Suppressor macrophage treated with lipopolysaccharide for 1 hour (primary cell): ENCODE measurements at places on chromosomes 4 and X.

- no peak for DNase-seq
Measured at GRCh38 chr4:175927121-175927520, 115.1 kb upstream of the GPM6A start.

- no peak for DNase-seq
Measured at GRCh38 chr4:169439244-169439643, 168.5 kb upstream of the SH3RF1 start.

GRCh38 chr4:29948858-29949257, 771.3 kb upstream of the PCDH7 start:
- no peak for DNase-seq

DNA sequence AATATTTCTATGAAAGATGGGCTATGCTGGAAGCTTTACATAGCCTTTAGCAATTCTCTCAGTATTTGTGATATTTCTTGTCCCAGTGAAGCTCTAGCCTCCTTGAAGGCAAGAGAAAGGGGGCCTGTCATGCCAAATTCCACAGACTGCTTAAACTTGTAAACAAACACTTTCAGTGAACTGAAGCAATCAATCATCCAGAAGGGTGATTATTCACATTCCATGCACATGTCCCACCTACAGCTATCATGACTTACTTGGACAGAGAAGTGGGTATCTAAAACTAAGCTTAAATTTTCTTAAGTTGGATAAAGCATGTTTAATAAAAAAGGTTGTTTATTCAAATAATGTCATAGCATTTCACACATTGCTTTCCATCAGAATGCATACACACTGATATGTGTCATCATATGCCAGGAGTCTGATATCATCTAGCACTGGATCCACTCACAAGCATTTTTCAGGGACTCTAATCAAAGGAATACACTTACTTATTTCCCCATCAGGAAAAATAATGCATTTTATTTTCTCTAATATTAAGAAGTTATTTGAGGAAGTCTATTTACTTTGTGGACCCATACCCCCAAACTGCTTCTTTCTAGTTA, 1.2 kb upstream of the FSTL5 start:
- no peak for DNase-seq

DNA sequence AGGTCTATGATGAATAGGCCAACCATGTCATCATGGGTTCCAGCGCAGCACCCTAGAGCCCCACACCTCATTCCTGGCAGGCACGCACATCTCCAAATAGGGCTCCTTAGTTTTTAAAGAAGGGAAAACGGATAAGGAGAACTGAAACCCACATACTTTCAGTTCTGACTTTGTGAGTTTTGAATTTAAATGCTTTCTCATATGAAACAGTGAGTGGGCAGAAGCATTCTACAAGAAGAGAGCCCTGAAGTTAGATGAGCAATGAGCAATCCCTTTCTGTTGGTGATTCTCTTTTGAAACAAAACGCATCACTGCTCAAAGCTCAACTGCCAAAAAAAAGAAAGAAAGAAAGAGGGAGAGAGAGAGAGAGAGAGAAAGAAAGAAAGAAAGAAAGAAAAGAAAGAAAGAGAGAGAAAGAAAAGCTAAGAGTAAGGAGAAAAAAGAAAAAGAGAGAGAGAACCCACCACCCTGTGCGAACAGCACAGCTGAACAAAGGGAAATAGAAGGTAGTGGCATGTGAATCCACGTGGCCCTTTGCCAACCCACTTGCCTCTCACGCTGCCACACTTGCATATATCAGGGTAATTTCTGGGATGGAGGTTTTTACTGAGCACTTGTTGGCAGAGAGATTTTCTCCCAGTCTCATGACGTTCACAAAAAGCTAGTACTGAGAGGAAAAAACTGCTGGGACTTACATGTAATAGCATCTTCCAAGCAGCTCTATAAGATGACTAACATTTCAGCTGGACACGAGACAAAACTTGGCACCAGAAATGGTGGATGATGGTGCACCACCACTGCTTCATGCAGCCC, 31.0 kb downstream of the TMSB4X start:
- peak; percentile 85 for DNase-seq

- DNase-seq: peak; percentile 3
Measured at GRCh38 chr4:112857461-112857860, 192.0 kb upstream of the ANK2 start.

- no peak for DNase-seq
Measured at GRCh38 chr4:65617416-65617815, 52.9 kb downstream of the EPHA5 start.

GRCh38 chrX:22296871-22297270, 24.2 kb downstream of the CBLL2 start:
- no peak for DNase-seq

GRCh38 chr4:1379801-1380331, 26.4 kb downstream of the NKX1-1 start:
- no peak for DNase-seq

DNA sequence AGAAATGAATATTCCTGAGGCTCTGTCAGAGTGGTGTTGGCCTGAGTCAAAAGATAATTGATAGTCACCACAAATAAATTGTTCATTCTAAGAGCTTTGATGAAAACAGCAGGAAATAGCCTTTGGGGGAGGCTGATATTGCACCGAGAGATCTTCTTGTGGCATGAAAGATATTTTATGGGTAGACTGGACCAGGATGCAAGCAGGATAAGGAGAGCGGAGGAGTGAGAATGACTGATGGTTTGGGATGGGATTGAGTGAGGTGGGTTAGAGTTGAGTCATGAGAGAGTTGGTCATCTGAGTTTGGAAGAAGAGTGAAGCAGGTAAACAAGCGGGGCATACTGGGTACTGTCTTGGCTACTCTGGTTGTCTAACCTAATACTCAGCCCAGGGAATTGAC, 88.7 kb downstream of the REPS2 start:
- no peak for DNase-seq

- peak; percentile 6 for DNase-seq
Measured at GRCh38 chrX:74925225-74926088, at the start of gene NEXMIF. NEXMIF (minus strand) TSS chrX:74925452.

- DNase-seq: no peak
Measured at GRCh38 chrX:42495139-42495538, 282.8 kb downstream of the PPP1R2C start.

DNA sequence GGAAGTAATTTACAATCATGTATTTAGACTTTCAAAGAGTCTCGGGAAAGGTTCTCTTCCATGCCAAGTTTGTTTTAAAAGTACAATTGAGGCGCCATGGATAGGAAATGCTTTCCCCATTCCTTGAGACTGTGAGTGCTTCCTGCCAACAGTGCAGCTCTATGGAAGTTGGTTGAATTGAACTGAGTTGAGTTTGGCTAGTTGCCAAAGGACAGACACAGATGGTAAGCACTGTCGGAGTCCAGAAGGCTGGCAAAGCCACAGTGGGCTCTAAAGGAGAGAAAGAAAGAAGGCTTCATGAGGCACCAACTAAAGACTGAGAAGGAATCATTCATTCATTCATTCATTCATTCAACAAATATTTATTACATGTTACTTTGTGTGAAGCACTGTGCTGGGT, 4.3 kb upstream of the KCNE5 start:
- no peak for DNase-seq

DNA sequence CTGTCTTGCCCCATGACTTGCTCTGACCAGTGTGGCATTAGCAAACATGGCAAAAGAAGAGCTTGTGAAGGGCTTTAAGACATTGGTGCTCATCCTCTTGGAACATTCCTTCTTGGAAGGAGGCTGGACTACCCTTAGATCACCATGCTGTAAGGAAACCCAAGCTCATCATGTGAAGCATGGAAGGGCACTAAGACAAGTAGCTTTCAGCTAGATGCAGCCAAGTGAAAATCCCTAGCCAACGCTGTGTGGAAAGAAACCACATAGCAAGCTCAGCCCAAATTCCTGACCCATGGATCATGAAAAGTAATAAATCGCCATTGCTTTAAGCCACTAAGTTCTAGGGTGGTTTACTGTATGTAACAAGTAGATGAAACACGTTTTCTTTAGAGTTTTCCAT, 12.4 kb upstream of the PACRGL start:
- no peak for DNase-seq

GRCh38 chr4:108313546-108314339, 145.0 kb upstream of the LEF1 start:
- no peak for DNase-seq

DNA sequence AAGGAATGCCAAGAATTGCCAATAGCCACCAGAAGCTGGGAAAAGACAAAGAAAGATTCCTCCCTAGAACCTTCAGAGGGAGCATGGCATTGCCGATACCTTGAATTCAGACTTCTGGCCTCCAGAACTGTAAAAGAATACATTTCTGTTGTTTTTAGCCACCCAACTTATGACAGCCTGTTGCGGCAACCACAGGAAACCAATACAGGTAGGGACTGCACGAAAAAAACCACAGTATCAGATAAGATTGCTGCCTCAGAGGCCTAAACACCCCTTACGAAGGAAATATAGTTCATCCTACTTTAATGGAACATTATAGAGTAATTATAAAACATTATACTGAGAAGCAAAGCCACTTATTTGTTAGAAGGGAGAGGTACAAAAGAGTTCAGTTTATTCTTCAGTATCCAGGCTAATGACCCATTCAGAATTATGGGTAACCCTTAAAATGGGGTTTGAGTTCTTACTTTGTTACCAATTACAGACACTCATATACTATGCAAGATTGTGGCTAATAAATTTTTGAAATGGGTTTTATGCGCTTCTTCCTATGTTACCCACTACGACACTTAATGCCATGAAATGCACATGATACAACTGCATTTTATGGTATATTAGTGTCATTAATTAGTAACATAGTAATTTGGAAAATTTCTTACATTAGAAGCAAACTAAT, 37.4 kb upstream of the SMIM10L2A start:
- DNase-seq: no peak

DNA sequence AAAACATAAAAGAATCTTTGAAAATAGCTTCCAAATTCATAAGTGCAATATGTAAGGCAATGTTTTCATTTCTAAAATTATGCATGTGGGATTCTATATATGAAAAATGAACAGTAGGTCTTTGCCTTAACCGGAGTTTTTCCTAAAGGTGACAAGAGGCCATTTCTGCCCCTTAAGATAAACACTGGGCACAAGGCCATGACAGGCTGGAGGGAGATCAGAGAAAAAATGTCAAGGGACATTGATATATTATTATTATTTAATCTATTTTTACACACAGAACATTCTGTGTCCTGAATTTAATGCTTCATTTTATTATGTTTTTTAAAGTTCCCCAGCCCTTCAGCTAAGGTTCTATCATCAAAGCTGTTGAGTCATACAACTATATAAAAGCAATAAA, 118.8 kb downstream of the CHM start:
- DNase-seq: no peak

- DNase-seq: no peak
Measured at GRCh38 chr4:22174640-22175039, 226.1 kb upstream of the KCNIP4 start.
